ENCODE measurements at places on chromosomes 4 and X.

GRCh38 chrX:119467842-119468550 is at the start of gene SLC25A5:
Gene SLC25A5, plus strand, starts transcription at chrX:119468444. Its CDS starts 72 bp downstream, at chrX:119468516.
- peak; percentile 62 for DNase-seq

DNA sequence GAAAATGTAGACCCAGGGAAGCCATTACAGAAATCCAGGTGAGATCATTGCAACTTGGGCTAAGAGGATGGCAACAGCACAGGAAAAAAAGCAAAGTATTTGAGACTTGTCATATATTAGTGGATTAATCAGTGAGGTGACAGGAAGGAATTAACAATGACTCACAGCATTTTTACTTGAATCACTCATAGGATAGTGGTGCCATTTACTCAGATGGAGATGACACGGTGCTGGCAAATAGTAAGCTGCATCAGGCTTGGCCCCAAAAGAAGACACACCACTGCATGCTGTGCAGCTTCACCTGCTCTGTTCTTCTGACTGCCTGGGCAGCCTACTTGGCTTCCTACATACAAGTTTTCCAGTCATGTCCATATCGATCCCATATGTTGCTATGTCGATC is 144.8 kb downstream of the FRYL start:
- no peak for DNase-seq

GRCh38 chr4:48122756-48123155 is 11.3 kb downstream of the TXK start:
- DNase-seq = no peak

GRCh38 chrX:66919280-66919832 is 280.5 kb upstream of the EDA2R start:
- no peak for DNase-seq

GRCh38 chr4:105605493-105605892 is 53.1 kb downstream of the ARHGEF38 start:
- DNase-seq = no peak

- no peak for DNase-seq
Measured at GRCh38 chr4:171186700-171187099, 626.5 kb upstream of the GALNTL6 start.

GRCh38 chr4:149008415-149009025 is 566.3 kb upstream of the NR3C2 start:
- DNase-seq = no peak

DNA sequence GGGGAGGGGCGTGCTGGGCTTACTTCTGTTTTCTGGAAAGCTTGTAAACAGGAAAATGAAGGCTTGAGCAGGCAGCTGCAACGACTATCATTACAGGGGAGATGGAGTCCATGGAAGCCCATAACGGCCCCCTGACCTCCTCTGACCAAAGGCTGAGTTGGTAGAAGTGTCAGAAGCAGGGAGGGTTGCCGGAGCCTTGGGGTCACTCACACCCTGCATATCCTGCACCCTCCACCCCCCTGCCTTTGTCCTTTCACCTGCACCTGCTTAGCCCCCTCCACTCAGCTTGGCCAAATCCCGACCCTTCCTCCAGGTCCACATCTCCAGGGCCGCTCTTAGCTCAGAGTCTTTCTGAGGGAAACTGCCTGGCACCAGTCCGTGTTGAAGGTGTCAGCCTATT is 12.5 kb upstream of the MSX1 start:
- no peak for DNase-seq

DNA sequence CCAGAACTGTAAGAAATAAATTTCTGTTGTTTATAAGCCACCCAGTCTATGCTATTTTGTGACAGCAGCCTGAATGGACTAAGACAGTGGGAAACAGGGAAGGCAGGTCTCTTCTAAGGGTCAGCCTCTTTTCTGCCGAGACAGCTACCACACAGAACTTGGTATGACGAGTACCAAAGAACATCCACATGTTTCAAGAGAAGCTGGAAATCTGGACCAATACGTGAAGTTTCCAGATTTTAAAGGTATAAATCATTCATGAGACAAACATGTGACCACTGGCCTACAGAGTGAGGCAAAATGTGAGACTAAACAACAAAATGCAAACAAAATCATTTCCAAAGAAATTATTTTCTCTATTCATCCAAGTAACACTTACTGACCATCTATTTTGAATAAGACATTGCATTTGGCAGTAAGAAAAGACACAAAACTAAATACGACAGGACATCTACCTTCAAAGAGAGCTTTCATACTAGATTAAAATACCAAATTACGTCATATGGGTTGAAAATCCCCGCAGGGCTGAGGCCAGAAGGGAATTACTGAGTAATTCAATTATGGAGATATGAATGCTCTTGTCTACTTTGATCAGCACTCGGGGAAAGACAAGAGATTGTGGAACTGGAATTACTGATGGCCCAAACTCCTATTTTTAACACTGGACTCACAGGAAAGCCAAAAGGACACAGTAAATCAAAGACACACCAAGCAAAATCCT is 7.2 kb downstream of the SCARB2 start:
- DNase-seq = no peak

DNA sequence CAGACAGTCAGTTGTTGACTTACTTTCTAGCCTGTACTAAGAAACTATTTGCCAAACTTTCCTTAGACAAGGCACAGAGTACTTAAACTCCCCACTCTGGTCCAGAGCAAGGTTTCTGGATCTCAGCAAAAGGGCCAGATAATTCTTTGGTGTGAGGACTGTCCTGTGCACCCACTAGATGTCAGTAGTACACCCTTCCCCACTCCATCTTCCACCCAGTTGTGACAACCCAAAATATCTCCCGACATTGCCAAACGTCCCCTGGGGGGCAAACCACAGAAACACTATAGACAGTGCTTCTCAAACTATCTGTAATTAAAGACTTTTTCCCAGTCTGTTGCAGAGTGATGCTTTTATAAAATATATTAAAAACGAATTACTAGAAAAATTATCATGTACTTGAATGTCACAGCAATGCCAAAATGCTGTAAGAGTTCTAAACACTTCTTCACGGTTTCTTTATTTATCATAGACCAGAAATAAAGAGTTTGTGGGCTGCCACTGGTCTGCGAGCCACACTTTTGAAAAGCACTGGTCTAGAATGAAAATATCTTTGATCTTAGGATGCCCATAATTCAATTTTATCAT is 203.5 kb downstream of the PRDM5 start:
- no peak for DNase-seq

GRCh38 chrX:69493193-69493592 is 10.9 kb upstream of the NALF2 start:
- no peak for DNase-seq

DNA sequence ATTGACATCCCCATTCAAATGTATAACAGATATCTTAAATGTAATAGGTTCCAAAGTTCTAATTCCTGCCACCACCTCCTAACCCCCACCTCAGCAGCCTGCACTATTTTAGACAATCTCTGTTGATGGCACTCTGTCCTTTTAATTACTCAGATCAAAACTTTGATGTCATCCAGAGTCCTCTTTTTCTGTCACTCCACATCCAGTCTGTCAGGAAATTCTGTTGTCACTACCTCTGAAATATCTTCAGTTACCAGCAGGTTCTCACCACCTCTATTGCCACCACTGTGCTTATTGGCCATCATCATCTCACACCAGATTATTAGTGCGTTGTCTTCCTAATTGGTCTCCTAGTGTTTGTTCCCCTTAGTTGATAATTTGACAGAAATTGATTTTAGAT is 76.2 kb downstream of the PTPN13 start:
- DNase-seq = no peak

- no peak for DNase-seq
Measured at GRCh38 chr4:61773655-61774245, 573.6 kb downstream of the ADGRL3 start.

DNA sequence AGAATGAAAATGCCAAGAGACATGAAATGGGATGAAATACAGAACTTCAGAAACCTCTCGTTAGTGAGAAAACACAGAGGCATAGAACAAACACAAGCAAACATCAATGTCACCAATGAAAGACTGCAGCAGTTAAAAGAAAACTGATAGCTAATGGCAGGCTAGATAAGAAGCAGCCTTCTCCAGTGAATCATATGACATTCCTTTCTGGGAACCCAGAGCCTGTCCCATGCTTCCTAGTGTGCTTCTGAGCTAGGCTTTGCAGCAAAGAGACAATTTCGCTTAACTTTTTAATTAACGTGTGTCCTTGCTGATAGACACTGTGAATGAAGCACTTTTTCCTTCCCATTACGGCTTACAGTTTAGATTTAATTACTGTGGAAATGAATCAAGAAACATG is 444.6 kb downstream of the IL15 start:
- DNase-seq = no peak

DNA sequence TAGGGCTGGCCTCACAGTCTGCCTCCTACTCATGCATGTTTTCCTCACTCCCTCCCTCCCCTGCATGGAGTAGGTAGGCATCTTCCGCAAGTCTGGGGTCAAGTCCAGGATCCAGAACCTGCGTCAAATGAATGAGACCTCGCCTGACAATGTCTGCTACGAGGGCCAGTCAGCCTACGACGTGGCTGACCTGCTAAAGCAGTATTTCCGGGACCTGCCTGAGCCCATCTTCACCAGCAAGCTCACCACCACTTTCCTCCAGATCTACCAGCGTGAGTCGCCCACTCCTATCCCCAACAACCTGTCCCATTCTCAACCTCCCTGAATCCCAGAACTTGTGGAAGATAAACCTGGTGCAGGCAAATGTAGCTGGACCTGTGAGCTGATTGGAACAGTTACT is 73.4 kb downstream of the STARD8 start:
- DNase-seq = no peak

DNA sequence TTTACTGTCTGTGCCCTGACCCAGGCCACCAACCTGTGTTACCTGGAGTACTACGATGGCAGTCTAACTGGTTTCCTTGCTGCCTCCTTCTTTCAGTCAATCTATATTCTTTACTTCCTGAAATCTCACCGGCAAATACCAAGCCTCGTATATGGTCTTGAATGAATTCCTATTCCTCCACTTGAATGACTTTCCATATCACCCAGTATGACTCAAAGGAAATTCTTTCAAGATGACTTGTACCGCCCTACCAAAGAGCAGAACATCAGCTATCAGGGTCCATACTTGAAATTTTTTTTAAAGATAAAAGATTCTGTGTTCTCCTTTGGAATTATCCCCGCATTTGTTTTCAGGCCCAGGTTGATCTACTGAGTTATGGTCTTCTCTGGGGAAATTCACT is 378.0 kb downstream of the AFF2 start:
- DNase-seq = no peak

GRCh38 chr4:182840108-182840507 is 77.1 kb downstream of the DCTD start:
- DNase-seq = no peak

- DNase-seq = no peak
Measured at GRCh38 chr4:28444886-28445496, 1584.3 kb downstream of the STIM2 start.

- no peak for DNase-seq
Measured at GRCh38 chr4:26022346-26023202, 108.6 kb downstream of the SMIM20 start.

DNA sequence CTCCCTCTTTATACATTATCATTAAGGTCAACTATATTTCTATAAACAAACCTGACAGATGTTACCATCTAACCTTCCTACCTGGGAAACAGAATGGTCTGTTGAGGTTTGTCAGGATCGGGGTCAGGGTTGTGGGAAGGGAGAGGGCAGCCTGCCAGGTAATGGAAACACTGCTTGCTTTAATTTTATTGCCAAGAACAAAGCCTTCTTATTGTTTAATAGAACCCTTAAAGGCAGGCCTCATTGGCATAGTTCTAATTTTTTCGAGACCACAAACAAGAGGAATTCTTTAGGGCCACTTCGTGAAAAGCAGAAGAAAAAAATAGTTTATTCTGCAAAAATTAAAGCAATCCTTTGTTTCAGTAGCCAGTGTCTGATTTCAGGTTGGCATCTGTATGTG is 113.2 kb downstream of the MID1 start:
- no peak for DNase-seq

GRCh38 chr4:100816436-100817045 is 298.7 kb upstream of the EMCN start:
- DNase-seq = no peak

DNA sequence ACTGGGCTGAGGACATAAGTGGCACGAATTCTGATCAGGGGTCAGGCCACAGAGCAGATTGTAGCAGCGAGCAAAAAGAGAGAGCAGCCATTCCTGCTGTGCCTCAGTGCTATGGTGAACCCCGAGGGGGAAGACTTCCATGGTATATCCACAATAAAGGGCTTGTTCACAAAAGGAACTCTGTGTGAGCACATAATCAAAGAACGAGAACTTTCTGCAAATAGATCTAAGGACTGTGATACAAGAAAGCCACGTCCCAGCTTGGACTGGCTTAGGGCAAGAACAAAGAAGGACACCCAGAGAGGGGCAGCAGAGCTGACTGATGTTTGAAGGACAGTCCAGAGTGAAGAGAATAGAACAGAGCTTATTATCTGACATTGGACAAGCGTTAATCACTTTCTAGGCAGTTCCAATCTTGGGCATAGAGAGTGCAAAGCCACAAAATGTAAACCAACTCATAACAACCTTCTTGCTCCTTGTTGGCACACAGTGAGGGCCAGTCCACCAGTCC is 24.0 kb downstream of the PPEF2 start:
- DNase-seq = no peak

DNA sequence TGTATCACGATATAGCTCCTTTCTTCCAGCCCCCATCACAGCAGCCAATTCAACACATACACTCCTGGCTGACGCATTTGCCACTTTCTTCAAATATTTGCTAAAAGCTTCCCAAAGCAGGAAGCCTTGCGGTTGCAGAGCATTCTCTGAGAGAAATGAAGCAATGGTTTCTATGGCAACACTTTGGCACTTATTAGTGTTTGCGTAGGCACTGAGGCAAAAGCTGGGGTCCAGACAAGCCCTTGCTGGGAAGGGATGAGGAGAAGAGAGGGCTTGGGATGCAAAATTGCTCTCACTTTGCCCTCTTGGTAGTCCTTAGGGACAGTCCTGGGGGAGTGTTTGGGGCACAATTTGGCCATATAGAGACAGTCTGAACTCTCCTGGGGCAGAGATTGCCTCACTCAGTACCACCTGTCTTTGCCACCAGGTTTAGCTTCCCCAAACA is 55.0 kb upstream of the PAK3 start:
- no peak for DNase-seq

DNA sequence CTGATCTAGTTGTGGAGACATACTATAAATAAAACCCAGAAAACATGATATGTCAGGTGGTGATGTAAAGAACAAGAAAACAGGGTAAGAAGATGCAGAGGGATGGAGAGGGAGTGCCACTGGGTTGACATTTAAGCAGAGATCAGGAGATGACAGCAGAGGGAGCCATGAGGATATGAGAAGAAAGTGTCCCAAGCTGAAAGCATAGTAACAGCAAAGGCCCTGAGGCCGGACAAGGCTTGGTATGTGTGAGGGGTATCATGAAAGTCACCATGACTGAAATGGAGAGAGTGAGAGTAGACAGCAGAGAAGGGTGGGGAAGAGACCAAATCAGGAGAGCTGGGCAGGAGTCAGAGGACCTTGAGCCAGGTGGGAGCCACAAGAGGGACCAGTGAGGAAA is 3.4 kb downstream of the GPKOW start:
- no peak for DNase-seq

DNA sequence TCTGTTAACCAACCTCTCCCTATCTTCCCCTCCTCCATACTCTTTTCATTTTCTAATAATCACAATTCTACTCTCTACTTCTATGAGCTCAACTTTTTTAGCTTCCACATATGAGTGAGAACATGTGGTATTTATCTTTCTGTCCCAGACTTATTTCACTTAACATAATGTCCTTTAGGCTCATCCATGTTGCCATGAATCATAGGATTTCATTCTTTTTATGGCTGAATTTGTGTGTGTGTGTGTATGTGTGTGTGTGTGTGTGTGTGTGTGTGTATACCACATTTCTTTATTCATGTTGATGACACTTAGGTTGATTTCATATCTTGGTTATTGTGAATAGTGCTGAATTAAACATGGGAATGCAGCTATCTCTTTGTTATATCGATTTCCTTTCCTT is 37.4 kb downstream of the RUFY3 start:
- DNase-seq = no peak

- no peak for DNase-seq
Measured at GRCh38 chr4:94700298-94700697, 57.5 kb upstream of the BMPR1B start.

Data from stimulated activated CD4-positive, alpha-beta T cell treated with anti-CD3 and anti-CD28 coated beads, Interleukin-1b, Interleukin-23, amount 100 ng/mL, for 1 hour (primary cell).